Colonic mucosa (tissue), 4 donors: ENCODE measurements at places on chromosomes 5 and 9. TPM values are rescaled to one million over a fixed set of nuclear protein-coding genes. Genes with fewer than 3 reads are reported as not detected.

Gene FOXD4L5
- total RNA-seq, result 0.08 TPM

GRCh38 chr5:54446379-54446732, 9.1 kb upstream of the HSPB3 start:
- DNase-seq, result no peak

- DNase-seq, result peak; percentile 63
Observed at GRCh38 chr5:172412724-172413286, 41.5 kb downstream of the SH3PXD2B start.

Gene HRCT1
- 43.1 TPM for total RNA-seq

GRCh38 chr5:53265043-53265442, 155.5 kb upstream of the MOCS2 start:
- no peak for DNase-seq

GRCh38 chr5:11504065-11504885, 400.0 kb downstream of the CTNND2 start:
- DNase-seq, result no peak

GRCh38 chr5:179758955-179759354, 26.3 kb downstream of the MAML1 start:
- no peak for DNase-seq

Gene APBA1
- 6.3 TPM for total RNA-seq

GRCh38 chr5:133627180-133627579, 14.8 kb upstream of the FSTL4 start:
- no peak for DNase-seq

Gene ALDH1A1
- total RNA-seq, result 61.3 TPM

GRCh38 chr9:94734054-94734754, 7.7 kb downstream of the AOPEP start:
- DNase-seq, result no peak

- no peak for DNase-seq
Observed at GRCh38 chr5:77003246-77003645, 27.0 kb upstream of the AGGF1 start.

DNA sequence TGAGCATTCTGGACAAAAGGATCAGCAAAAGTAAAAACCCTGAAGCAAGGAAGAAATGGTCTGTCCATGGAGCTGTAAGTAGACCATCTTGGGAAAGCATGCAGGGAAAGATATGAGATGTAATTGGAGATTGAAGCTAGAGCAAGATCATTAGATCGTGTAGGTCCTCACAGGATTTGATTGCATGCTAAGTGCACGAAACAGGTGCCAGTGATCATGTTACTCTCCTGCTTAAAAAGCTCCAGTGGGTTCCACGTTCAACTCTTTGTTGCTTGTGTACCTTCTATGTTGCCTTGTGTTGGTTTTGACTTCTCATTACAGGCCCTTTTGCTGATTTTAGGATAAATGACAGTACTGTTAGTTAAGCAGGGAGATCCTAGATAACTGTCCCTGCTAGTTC, 442.0 kb downstream of the DMRT2 start:
- DNase-seq, result no peak

GRCh38 chr5:14011089-14012020, 66.9 kb upstream of the DNAH5 start:
- DNase-seq, result peak; percentile 83

DNA sequence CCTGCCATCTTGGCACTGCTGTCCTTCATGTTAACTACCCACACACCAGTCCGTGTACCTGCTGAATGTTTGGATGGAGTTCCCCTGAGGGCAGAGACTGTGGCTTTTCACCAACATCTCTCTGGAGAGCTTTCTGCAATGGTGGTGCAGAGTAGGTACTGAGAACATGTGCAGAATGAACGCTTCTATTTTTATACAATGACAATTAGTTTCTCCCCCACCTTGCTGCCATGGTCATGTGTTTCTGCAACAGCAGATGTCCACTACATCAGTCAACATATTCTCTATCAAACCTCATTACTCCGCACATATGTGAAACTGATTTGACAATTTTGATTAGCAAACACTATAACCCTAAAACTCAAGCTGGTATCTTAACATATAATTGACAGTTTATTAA, 14.5 kb downstream of the PTCH1 start:
- DNase-seq, result no peak

DNA sequence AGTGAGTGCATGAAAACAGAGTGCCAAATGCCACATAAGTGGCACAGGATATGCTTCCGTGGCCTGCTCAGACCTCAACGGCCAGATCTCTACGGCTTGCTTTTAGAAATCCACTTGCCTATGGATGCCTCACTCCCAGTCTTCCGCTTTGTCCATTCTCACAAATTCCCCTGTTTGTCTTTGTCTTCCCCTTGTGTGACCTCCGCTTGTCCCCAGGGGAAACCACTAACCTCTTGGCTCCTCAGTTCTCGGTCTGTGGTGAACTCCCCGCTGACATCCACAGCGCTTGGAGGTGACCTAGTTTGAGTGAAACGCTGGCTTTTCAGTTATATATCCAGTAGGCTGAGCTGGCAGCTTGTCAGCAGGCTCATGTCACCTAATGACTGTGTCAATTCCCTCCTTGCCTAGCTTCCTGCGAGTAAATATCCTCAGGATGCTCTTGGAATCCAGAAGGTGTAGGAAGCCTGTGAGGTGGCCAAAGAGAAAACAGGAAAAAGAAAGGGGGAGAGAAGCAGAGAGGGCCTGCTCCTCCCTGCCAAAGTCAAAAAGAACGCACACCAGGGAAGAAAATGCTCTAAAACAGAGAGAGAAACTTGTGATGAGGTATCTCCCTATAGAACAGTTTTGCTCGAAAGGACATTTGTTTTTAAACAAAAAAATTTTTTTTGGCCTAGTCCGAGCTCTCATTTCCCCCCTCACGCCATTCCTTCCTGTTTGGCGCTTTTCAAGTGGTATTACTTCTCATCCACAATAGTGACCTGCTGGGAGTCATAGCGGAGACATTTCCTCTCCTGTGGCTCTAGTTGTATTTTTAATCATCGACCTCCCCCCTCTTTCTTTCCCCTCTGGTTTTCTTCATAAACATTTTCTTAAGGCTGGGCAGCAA, 101.6 kb upstream of the SPRY4 start:
- DNase-seq, result no peak

- DNase-seq, result peak; percentile 88
Observed at GRCh38 chr5:141681695-141682641, at the start of gene ARAP3. Gene ARAP3, minus strand, starts transcription at chr5:141682230. Its CDS starts 1,744 bp downstream, at chr5:141680486.

GRCh38 chr5:126884269-126884819, 107.4 kb downstream of the LMNB1 start:
- no peak for DNase-seq

Gene SELENOP
- 171 TPM for total RNA-seq

DNA sequence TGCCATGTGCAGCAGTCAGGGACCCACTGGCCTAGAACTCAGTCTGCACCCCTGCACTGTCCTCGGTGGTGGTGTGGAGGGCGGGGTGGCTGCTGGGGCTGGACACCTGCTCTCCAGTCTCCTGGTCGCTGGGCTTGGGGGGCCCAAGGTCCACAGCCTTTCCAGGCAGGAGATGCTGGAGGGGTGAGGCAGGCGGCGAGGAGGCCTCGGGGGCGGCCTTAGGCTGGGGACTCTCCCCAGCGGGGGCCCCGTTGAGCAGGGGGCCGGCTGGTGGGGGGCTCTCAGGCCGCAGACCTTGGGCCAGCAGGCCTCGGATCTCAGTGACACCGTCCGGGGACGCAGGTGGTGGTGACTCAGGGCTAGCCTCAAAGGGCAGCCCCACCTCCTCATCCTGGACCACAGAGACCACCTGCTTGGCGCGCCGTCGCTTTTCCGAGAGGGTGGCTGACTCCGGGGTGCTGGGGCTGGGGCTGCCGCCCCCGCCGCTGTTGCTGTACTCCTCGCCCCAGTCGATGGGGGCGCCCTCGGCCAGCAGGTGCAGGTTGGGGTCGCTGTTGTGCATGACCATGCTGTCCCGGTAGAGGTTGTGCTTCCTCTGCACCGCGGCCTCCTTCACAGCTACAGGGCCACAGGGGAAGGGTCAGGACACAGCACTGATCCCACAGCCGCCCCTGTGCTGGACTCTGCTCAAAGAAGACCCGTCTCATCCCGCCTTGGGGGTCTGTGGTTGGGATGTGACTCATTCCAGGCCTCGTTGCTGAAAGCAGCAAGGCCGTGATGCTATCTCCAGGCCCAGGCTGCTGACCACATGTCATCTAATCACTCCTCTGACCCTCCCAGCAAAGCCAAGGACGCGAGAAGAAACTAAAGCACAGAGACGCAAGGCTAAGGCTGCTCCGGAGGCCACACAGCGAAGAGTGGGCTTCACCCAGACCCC, 55.8 kb downstream of the LRSAM1 start:
- no peak for DNase-seq

- no peak for DNase-seq
Observed at GRCh38 chr5:73902327-73903051, 276.5 kb downstream of the ARHGEF28 start.

Gene TMOD1
- total RNA-seq, result 4.9 TPM

Gene PCDHGA10
- 2.7 TPM for total RNA-seq

Gene EGFL7
- total RNA-seq, result 17.3 TPM

- DNase-seq, result no peak
Observed at GRCh38 chr9:124284237-124284831, 26.6 kb downstream of the NEK6 start.

Gene SLC45A2
- not detected for total RNA-seq

GRCh38 chr5:115079924-115080623, 89.6 kb downstream of the TRIM36 start:
- DNase-seq, result no peak

GRCh38 chr9:92807757-92808725, 43.4 kb upstream of the BICD2 start:
- DNase-seq, result no peak

- no peak for DNase-seq
Observed at GRCh38 chr5:53575831-53576230, 15.4 kb downstream of the NDUFS4 start.

Gene TMEM141
- 236 TPM for total RNA-seq

Gene ADRB2
- 1.2 TPM for total RNA-seq

DNA sequence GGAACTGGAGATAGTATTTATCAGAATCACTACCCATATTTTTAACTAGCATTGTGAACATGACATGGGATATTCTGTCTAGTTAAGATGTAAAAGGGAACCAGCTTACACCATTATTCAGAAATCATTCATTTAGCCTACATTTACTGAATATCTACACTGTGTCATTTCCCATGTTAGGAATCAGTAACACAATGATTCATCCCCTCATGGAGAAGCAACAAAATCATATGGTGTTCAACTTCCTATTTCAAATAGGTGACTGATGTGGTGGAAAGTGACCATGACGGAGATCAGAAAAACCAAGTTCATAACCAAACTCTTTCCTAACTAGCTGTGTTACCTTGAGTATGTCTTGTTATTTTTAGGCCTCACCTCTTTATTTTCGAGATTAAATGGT, 550.0 kb upstream of the TUSC1 start:
- no peak for DNase-seq

Gene CYLC2
- total RNA-seq, result not detected

DNA sequence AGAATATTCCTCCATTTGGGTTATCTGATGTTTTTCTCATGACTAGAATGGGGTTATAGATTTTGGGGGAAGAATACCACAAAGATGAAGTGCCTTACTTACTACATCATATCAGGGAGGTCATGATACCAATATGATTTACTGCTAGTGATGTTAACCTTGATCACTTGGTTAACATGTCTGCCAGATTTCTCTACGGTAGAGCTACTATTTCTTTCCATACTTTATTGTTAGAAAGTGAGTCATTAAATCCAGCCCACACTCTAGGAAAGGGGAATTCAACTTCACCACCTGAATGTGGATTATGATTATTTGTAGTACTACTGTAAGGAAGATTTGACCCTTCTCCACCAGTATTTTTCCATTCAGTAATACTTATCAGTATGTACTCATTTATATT, 64.7 kb downstream of the UBE2R2 start:
- DNase-seq, result no peak

DNA sequence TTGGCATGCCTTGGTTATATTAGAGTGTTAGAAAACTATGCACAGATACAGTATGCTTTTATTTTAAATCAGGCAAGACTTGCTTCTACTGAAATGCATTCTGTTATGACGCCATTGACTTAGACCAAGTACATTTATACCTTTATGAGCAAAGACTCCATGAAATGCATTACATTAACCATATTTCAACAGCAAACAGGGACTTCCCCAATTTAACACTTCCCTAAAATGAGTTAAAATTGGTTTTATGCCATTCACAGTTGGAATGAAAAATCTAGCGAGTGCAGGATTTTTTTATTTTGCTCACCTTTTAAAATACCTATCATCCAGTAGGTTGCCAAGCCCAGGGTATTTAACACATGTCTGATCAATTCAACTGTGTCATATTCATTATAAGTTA, 272.1 kb upstream of the IZUMO3 start:
- no peak for DNase-seq
